ENCODE measurements at places on chromosomes 3 and 15.

DNA sequence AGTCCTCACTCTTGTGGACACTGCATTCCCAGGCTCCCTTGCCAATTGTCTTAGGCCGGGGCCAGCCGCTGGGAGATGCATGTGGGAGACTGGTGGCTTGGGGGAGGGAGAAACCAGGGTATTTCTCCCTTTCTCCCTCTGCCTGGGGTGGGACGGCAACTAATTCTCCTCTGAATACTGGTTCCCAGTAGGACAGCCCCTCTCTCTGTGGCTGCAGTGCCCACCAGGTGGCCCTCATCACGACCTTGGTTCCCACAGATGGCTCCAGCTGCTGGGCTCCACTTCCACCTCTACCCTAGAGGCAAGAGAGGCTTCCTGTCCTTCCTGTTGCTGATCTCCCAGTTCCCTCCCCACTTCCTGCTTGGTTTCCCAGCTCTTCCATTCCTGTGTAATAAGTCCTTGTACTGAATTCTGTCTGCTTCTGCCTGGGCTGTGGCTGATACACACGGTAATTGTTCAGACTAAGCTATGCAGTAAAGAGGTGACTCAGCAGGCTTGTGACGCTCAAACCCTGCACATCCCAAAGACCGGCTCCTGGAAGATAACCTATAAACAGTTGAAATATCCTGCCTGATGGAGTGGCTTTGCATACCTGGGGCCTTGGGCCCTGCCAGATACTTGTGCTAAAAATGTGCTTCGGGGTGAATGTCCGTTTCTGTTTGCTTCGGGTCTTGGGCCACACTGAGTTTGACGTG is 20.4 kb upstream of the COPG1 start:
- H3K4me3 ChIP-seq: no peak overlapping the region
- no peak for DNase-seq
- H3K36me3 ChIP-seq: no peaks in the 10 kb centered on the region
- H3K4me1 ChIP-seq: peaks cover 58% of the 10 kb centered on the region

DNA sequence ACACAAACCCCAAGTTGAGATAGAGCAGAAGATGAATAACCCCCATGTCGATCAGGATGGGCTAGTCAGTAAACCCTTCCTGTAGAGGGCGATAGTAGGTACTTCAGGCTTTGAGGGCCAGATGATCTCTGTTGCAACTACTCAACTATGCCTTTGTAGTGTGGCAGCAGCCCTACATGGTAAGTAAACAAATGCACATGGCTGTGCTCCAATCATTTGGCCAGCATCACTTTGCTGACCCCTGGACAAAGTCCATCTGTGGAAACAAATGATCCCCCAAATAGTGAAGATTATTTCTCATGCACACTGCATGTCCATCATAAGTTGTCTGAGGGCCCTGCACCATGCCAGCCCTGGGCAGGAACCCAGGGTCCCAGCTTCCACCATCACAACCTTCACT is 402.2 kb upstream of the PROK2 start:
- H3K36me3 ChIP-seq: no peaks in the 10 kb centered on the region
- no peaks in the 10 kb centered on the region for H3K27me3 ChIP-seq
- H3K4me3 ChIP-seq: no peak overlapping the region
- H3K27ac ChIP-seq: no peak overlapping the region

DNA sequence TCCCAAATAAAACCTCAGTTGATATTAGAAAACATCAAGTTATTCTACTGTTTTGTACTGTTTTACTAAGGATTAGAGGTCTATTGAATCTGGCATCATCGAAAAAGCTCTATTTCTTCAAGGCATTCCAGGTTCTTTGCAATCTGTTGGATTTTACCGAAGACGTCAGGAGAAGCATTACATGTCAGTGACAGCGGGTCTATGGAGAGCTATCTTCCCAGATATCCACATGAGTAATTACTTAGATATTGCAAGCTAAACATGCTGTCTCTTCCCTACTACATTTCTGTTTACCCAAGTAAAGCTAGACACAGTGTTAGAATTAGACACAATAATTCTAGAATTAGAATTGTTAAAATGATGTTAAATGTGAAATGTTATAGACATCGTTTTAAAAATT is 10.8 kb upstream of the GOLGA6L2 start:
- H3K27me3 ChIP-seq: no peaks in the 10 kb centered on the region
- no peaks in the 10 kb centered on the region for H3K36me3 ChIP-seq
- H3K27ac ChIP-seq: no peak overlapping the region
- no peak overlapping the region for H3K4me3 ChIP-seq
- no peaks in the 10 kb centered on the region for H3K4me1 ChIP-seq
- no peak for DNase-seq

GRCh38 chr15:98872774-98873173 is 134.8 kb downstream of the PGPEP1L start:
- DNase-seq: no peak
- no peaks in the 10 kb centered on the region for H3K36me3 ChIP-seq
- H3K4me3 ChIP-seq: no peak overlapping the region
- peaks cover 59% of the 10 kb centered on the region for H3K4me1 ChIP-seq

DNA sequence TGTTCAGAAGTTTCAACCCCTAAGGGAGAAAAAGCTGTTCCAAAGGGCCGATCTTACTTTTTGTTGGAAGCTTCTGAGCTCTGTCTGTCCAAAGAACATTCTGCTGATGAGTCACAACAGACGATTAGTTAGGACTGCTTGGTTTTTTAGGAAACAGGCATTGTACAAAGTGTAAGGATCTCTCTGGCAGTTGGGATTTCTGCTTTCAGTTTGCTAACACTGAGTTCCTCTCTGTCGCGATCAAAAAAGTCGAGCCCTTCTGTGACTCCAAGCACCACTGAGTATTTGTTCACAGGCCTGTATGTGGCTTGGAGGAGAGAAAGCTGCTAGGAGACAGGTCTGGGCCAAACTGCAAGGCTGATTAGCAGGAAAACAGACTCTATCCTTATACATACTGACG is 91.8 kb upstream of the PFN2 start:
- no peaks in the 10 kb centered on the region for H3K27me3 ChIP-seq
- no peak overlapping the region for H3K4me3 ChIP-seq
- H3K36me3 ChIP-seq: no peaks in the 10 kb centered on the region
- DNase-seq: no peak

DNA sequence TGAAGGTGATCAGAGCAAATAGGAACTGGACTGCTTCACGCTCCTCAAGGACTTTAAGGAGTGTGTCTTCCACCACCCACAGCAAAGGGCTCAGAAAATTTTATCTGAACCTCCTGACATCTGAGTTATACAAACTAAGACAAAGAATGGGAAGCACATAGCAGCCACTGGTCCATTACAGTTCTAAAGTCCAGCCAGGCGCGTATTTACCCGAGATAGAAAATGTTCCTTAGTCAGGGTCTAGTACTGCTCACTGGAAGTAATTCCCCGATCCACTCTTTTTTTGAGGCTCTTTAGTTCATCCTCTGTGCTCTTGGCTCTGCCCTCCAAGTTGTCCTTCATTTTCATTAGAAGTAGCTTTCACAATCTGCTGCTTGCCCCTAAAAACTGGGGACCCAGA is 88.5 kb upstream of the GOLGA8J start:
- no peaks in the 10 kb centered on the region for H3K36me3 ChIP-seq
- DNase-seq: no peak
- H3K4me3 ChIP-seq: no peak overlapping the region
- no peaks in the 10 kb centered on the region for H3K27me3 ChIP-seq
- H3K4me1 ChIP-seq: no peaks in the 10 kb centered on the region

DNA sequence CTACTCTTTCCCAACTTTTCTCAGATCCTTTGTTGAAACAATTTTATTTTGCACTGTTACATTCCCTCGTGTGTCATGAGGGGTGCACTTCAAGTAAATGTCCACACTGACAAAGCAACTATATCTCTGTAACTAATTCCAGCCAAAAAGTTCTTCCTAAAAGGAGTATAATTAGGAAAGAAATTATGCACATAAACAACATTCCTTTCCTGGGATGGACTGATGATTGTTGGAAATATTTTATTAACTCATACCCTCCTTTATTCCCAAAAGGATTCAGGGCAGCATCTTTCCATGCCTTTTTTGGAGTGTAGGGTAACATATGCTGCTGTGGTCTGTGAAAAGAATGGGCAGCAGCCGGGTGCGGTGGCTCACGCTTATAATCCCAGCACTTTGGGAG is 426.1 kb upstream of the THBS1 start:
- no peak overlapping the region for H3K4me3 ChIP-seq
- no peak overlapping the region for H3K27ac ChIP-seq
- no peaks in the 10 kb centered on the region for H3K27me3 ChIP-seq
- H3K36me3 ChIP-seq: no peaks in the 10 kb centered on the region

DNA sequence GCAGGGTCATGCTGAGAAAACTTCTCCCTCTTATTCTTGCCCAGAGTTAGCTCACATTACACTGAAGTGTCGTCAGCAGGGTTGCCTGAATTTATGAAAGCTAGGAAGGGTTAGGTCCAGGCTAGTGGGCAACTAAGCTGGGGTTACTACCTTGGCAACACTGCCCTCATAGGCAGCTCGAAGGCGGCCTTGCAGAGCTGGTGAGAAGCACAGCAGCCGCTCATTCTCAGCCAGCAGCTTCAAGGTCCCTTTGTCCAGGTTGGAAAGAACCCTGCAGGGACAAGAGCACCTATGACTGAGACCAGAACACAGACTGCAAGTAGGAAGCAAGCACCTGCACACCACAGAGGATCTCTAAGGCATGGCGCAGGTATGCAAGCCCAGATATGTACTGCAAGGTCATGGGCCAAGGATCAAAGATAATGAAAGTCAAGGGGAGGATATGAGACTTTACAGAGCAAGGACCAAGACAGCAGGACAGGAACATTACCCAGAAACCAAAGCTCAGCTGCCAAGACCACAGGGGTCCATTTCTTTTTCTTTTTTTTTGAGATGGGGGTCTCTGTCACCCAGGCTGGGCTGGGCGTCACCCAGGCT is 2.8 kb downstream of the CDAN1 start:
- DNase-seq: no peak
- H3K4me1 ChIP-seq: no peaks in the 10 kb centered on the region
- H3K27ac ChIP-seq: no peak overlapping the region
- H3K4me3 ChIP-seq: no peak overlapping the region
- peaks cover 60% of the 10 kb centered on the region for H3K36me3 ChIP-seq

DNA sequence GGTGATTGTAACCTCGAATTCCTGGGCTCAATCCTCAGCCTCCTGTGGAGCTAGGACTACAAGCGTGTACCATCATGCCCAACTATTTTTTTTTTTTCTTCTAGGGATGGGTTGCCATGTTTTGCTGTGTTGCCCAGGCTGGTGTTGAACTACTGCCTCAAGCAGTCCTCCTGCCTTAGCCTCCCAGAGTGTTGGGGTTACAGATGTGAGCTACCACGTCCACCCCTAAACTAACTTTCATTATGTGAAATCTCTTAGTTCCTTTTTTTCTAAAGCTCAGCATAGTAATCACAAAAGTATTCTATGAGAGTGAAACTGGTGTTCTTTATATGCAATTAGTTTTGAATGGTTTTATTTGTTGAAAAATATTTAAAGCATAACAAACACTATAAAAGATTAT is 92.1 kb downstream of the XRN1 start:
- no peaks in the 10 kb centered on the region for H3K4me1 ChIP-seq
- H3K4me3 ChIP-seq: no peak overlapping the region
- DNase-seq: no peak
- H3K36me3 ChIP-seq: peaks cover 80% of the 10 kb centered on the region
- H3K27me3 ChIP-seq: no peaks in the 10 kb centered on the region
- no peak overlapping the region for H3K27ac ChIP-seq
